HCT116 (cell line): ENCODE measurements at places on chromosomes 5 and 9. TPM values are rescaled to one million over a fixed set of nuclear protein-coding genes. Genes with fewer than 3 reads are reported as not detected.

- H3K27ac ChIP-seq = no peak overlapping the region
- H3K4me1 ChIP-seq = no peaks in the 10 kb centered on the region
- no peak for DNase-seq
- H3K36me3 ChIP-seq = no peaks in the 10 kb centered on the region
These were observed 68.6 kb downstream of the RFX3 start for GRCh38 chr9:3457175-3457574.

- no peak overlapping the region for H3K27ac ChIP-seq
- H3K4me3 ChIP-seq = no peak overlapping the region
- H3K4me1 ChIP-seq = no peaks in the 10 kb centered on the region
- DNase-seq = no peak
- no peaks in the 10 kb centered on the region for H3K27me3 ChIP-seq
- H3K36me3 ChIP-seq = no peaks in the 10 kb centered on the region
These were observed 18.1 kb upstream of the RGMB start for GRCh38 chr5:98755406-98755805.

DNA sequence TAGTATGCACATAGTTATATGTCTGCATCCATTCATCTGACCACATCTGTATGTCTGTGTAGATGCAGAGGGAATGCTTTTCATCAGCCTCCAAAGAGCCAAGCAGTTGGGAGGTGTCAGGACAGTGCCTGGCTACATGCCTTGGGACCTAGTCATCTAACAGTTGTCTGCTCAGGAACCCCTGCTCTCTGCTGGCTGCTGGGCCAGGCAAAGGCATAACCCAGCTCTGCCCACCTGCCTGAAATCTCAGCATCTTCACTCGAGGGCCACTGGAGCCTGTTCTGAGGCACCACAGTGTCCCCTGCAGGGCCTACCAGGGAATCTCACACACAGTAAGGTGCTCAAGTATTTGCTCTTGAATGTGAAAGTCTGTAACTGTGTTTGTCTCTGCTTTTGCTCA is 3.7 kb downstream of the C9orf50 start:
- no peak for DNase-seq
- no peaks in the 10 kb centered on the region for H3K36me3 ChIP-seq
- peaks cover 18% of the 10 kb centered on the region for H3K4me1 ChIP-seq
- H3K27ac ChIP-seq = no peak overlapping the region
- no peak overlapping the region for H3K4me3 ChIP-seq
- H3K27me3 ChIP-seq = no peaks in the 10 kb centered on the region

- no peaks in the 10 kb centered on the region for H3K4me1 ChIP-seq
- no peaks in the 10 kb centered on the region for H3K36me3 ChIP-seq
- H3K27ac ChIP-seq = no peak overlapping the region
- DNase-seq = no peak
These were observed 109.0 kb upstream of the TAS2R1 start for GRCh38 chr5:9739135-9739534.

GRCh38 chr5:60437308-60437707 is 262.7 kb downstream of the DEPDC1B start:
- H3K36me3 ChIP-seq = no peaks in the 10 kb centered on the region
- no peaks in the 10 kb centered on the region for H3K4me1 ChIP-seq
- no peak for DNase-seq
- peaks cover 9% of the 10 kb centered on the region; the same call in 1 of the 2 replicates for H3K27me3 ChIP-seq

GRCh38 chr9:1235650-1236049 is 185.5 kb downstream of the DMRT2 start:
- H3K4me1 ChIP-seq = no peaks in the 10 kb centered on the region
- no peak for DNase-seq
- H3K27me3 ChIP-seq = no peaks in the 10 kb centered on the region
- no peak overlapping the region for H3K4me3 ChIP-seq

DNA sequence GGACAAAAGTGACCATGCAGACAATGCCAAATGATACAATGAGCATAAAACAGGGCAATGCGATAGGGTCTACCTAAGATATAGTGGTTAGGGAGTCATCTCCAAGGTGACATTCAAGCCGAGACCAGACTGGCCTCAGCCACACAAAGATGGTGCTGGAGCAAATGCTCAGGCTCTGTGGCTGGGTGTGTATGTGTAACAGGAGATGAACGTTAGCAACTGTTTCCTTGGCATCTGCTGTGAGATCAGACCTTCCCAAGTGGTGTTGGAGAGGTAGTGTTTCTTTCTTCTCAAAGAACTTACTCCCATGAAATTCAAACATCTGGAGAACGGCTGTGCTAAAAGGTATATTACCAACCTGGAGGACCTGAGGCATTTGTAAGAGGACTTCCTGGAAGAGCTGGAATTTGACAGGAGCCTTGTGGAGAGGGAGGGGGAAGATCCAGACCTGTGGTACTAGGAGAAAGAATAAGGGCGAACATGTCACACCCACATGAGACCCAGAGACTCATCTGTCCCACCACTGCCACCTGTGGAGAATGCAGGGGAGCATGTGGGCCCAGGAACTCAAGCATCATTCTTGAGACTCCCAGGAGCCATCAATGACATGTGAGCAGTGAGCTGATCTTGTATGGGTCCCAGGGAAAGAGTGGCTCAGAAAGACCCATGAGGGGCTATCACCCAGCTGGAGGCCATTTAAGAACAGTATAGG is 21.4 kb upstream of the ANXA6 start:
- no peaks in the 10 kb centered on the region for H3K27me3 ChIP-seq
- no peak overlapping the region for H3K27ac ChIP-seq
- no peaks in the 10 kb centered on the region for H3K36me3 ChIP-seq
- no peak overlapping the region for H3K4me3 ChIP-seq
- H3K4me1 ChIP-seq = no peaks in the 10 kb centered on the region

GRCh38 chr5:140189977-140190871 is 15.2 kb downstream of the CYSTM1 start:
- DNase-seq = no peak
- no peaks in the 10 kb centered on the region for H3K27me3 ChIP-seq
- H3K4me1 ChIP-seq = peaks cover 12% of the 10 kb centered on the region; the same call in 1 of the 2 replicates
- H3K36me3 ChIP-seq = no peaks in the 10 kb centered on the region
- H3K27ac ChIP-seq = no peak overlapping the region

GRCh38 chr9:818958-819357 is 22.5 kb upstream of the DMRT1 start:
- H3K27ac ChIP-seq = no peak overlapping the region
- no peaks in the 10 kb centered on the region for H3K27me3 ChIP-seq
- DNase-seq = no peak
- no peak overlapping the region for H3K4me3 ChIP-seq
- H3K36me3 ChIP-seq = no peaks in the 10 kb centered on the region
- no peaks in the 10 kb centered on the region for H3K4me1 ChIP-seq

DNA sequence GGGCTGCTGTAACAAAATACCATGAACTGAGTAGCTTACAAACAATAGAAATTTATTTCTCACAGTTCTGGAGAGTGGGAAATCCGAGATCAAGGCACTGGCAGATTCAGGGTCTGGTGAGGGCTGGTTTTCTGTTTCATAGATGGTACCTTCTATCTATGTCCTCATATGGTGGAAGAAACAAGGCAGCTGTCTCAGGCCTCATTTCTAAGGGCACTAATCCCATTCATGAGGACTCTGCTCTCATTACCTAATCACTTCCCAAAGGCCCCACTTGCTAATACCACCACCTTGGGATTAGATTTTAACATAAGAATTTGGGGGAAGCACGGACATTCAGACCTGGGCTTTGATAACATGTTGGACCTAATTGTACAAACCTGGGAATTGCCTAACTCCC is 13.5 kb downstream of the RFESD start:
- peaks cover 9% of the 10 kb centered on the region for H3K4me1 ChIP-seq
- no peak overlapping the region for H3K4me3 ChIP-seq
- H3K27ac ChIP-seq = no peak overlapping the region
- no peaks in the 10 kb centered on the region for H3K36me3 ChIP-seq
- DNase-seq = no peak

DNA sequence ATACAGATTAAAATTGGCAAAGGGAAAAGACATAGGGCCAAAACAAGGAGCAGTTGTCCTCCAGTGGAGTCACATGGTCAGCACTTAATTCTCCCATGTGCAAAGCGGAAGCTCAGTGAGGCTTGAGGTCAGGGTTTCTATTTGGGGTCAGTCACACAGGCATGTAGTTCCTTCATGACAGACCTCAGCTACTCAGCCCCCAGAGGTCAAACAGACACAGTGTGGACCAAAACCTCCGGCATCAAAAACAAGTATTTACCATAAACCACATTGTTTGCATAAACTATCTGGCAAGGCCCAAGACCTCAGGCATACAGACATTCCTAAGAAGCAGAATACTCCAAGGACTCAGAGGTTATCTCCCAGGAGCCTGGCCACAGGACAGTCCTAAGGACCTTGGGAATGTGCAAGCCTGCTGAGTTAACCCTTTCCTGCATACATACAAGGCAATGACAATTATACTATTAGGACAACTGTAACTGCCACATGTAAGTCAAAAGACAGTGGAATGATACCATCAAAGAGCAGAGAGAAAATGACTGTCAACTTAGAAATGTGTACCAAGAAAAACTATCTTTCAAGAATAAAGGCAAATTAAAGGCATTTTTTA is 28.7 kb upstream of the FNIP1 start:
- no peak overlapping the region for H3K4me3 ChIP-seq
- H3K36me3 ChIP-seq = no peaks in the 10 kb centered on the region
- DNase-seq = no peak
- H3K27ac ChIP-seq = no peak overlapping the region
- H3K27me3 ChIP-seq = no peaks in the 10 kb centered on the region
- H3K4me1 ChIP-seq = no peaks in the 10 kb centered on the region

DNA sequence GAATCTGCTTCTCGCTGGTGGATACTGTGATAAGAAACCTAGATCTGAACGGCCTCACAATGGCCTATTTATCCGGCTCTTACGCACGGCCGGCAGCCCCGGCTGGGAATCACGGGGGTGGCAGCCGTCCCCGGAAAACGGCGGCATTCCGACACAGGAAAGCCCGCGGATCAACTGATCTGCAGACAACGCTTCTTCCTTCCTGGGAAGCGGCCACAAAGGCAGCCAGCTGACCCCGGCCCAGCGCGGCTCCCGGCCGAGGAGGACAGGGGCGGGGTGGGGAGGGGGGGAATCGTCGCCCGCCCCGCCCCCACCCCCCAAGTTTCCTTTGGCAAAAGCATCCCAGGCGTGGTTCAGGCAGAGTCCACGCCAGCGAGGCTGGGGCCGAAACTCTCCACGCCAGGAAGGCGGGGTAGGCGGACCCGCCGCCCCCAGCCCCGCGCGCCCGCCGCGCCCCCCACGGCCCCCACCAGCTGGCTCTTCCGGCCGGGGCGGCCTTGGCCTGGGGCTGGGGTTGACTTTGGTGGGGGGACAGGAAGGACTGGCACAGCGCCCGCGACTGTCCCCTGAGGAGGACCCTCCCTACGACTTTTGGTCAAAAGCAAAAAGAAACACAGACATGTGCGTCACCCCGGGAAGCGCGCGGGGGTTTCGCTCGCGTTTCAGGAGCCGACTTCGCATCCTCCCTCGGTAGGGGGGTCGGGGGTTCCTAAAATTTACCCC is 247.7 kb upstream of the ANKRD55 start:
- no peaks in the 10 kb centered on the region for H3K36me3 ChIP-seq
- no peaks in the 10 kb centered on the region for H3K4me1 ChIP-seq
- no peak overlapping the region for H3K27ac ChIP-seq
- H3K4me3 ChIP-seq = no peak overlapping the region
- H3K27me3 ChIP-seq = no peaks in the 10 kb centered on the region

DNA sequence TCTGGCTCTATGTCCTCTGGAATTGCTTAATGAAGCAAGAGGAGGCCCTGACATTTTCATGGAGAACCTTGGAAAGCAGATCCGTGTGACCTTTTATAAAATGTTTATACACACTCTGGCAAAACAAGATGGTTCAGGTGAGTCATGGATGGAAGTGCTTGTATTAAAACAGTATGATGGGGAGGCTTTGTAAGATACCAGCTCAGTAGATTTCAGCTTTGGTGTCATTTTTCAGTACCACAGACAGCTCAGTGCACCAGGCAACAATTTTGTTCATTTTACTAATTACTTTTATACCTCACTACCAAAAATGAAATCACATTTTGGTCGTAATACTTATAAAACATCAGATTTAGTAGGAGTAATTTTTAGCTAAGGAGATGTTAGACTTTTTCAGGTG is 5.2 kb downstream of the KCNN2 start:
- DNase-seq = no peak
- no peaks in the 10 kb centered on the region for H3K36me3 ChIP-seq
- H3K27ac ChIP-seq = no peak overlapping the region
- H3K27me3 ChIP-seq = peaks cover 4% of the 10 kb centered on the region; the same call in 1 of the 2 replicates
- H3K4me1 ChIP-seq = no peaks in the 10 kb centered on the region

- no peak for DNase-seq
- H3K36me3 ChIP-seq = no peaks in the 10 kb centered on the region
- H3K27ac ChIP-seq = no peak overlapping the region
- no peak overlapping the region for H3K4me3 ChIP-seq
- H3K27me3 ChIP-seq = no peaks in the 10 kb centered on the region
These were observed 44.7 kb upstream of the OTP start for GRCh38 chr5:77683171-77683732.

- DNase-seq = no peak
- no peaks in the 10 kb centered on the region for H3K36me3 ChIP-seq
- H3K27ac ChIP-seq = no peak overlapping the region
- no peaks in the 10 kb centered on the region for H3K27me3 ChIP-seq
- no peak overlapping the region for H3K4me3 ChIP-seq
- peaks cover 22% of the 10 kb centered on the region for H3K4me1 ChIP-seq
These were observed 6.4 kb upstream of the DAB2IP start for GRCh38 chr9:121645003-121645402.

- no peak for DNase-seq
- H3K27me3 ChIP-seq = no peaks in the 10 kb centered on the region
- H3K27ac ChIP-seq = no peak overlapping the region
These were observed 99.4 kb downstream of the CSNK1G3 start for GRCh38 chr5:123611406-123611709.

GRCh38 chr5:178213748-178214151 is 9.4 kb downstream of the HNRNPAB start:
- H3K27ac ChIP-seq = no peak overlapping the region
- peaks cover 50% of the 10 kb centered on the region for H3K36me3 ChIP-seq
- H3K4me1 ChIP-seq = peaks cover 14% of the 10 kb centered on the region
- H3K27me3 ChIP-seq = no peaks in the 10 kb centered on the region

- no peaks in the 10 kb centered on the region for H3K27me3 ChIP-seq
- no peak overlapping the region for H3K27ac ChIP-seq
- no peak overlapping the region for H3K4me3 ChIP-seq
- no peaks in the 10 kb centered on the region for H3K36me3 ChIP-seq
These were observed 728.8 kb downstream of the NR2F1-AS1 start for GRCh38 chr5:92852219-92852618.

DNA sequence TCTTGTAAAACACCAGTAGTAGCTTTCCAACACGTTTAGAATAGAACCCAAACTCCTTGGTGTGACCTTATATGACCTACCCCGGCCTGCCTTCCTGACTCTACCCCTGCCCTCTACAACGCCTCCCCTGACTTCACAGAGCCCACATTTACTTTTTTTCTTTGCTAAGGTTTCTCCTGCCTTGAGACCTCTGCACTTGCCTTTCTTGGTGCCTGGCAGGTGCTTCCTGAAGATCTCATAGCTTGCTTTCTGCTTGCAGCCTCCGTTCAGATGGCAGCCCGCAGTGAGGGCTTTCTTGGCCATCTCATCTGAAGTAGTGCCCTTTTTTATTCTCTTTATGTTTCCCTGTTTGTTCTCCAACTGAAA is 24.3 kb downstream of the NUP214 start:
- H3K4me1 ChIP-seq = no peaks in the 10 kb centered on the region
- no peak overlapping the region for H3K4me3 ChIP-seq
- H3K27ac ChIP-seq = no peak overlapping the region
- H3K36me3 ChIP-seq = peaks cover 70% of the 10 kb centered on the region

- no peaks in the 10 kb centered on the region for H3K36me3 ChIP-seq
- no peaks in the 10 kb centered on the region for H3K27me3 ChIP-seq
- H3K4me3 ChIP-seq = no peak overlapping the region
- no peak for DNase-seq
These were observed 84.9 kb upstream of the BASP1 start for GRCh38 chr5:17132444-17133083.

FGFR4 gene
- total RNA-seq = 78.1 TPM

FABP6 gene
- 8.5 TPM for total RNA-seq

OTP gene
- total RNA-seq = 0.07 TPM

GCNT4 gene
- total RNA-seq = 0.07 TPM

PCDHGA11 gene
- total RNA-seq = 0.39 TPM
